ENCODE measurements at places on chromosomes 13 and 19. TPM values are rescaled to one million over a fixed set of nuclear protein-coding genes. Genes with fewer than 3 reads are reported as not detected.

The BBC3 gene
- 21.7 TPM for total RNA-seq

GRCh38 chr19:38277549-38277948, 13.2 kb downstream of the SPINT2 start:
- no peaks in the 10 kb centered on the region for H3K36me3 ChIP-seq
- peak overlapping the region; percentile 13 for H3K27ac ChIP-seq
- peaks cover 2% of the 10 kb centered on the region for H3K4me1 ChIP-seq
- no peak for DNase-seq
- H3K27me3 ChIP-seq: no peaks in the 10 kb centered on the region

- H3K4me3 ChIP-seq: no peak overlapping the region
- no peaks in the 10 kb centered on the region for H3K27me3 ChIP-seq
- H3K36me3 ChIP-seq: no peaks in the 10 kb centered on the region
- no peak for DNase-seq
Measured at GRCh38 chr19:16022681-16023080, 53.6 kb upstream of the TPM4 start.

- no peaks in the 10 kb centered on the region for H3K36me3 ChIP-seq
- H3K4me1 ChIP-seq: no peaks in the 10 kb centered on the region
- H3K27me3 ChIP-seq: no peaks in the 10 kb centered on the region
- peak overlapping the region; percentile 61 for H3K4me3 ChIP-seq
- H3K27ac ChIP-seq: peak overlapping the region; percentile 57
Measured at GRCh38 chr19:53466726-53467484, 628 bp upstream of the ZNF813 start.

The FFAR1 gene
- total RNA-seq: not detected
